Renal cortical epithelial cell (primary cell): ENCODE measurements at places on chromosomes 6 and 20. TPM values are rescaled to one million over a fixed set of nuclear protein-coding genes. Genes with fewer than 3 reads are reported as not detected.
A peak's percentile ranks its signal among the peaks of the same experiment; 100 is the strongest.

Gene EFCAB8
- 0.05 TPM in 1 of 2 replicates, not detected in the other for total RNA-seq

Gene RAMACL
- total RNA-seq = 0.35 and 0.75 TPM in 2 replicates

Gene LST1
- total RNA-seq = not detected in 2 replicates

Gene PNPLA1
- total RNA-seq = not detected in 2 replicates

DNA sequence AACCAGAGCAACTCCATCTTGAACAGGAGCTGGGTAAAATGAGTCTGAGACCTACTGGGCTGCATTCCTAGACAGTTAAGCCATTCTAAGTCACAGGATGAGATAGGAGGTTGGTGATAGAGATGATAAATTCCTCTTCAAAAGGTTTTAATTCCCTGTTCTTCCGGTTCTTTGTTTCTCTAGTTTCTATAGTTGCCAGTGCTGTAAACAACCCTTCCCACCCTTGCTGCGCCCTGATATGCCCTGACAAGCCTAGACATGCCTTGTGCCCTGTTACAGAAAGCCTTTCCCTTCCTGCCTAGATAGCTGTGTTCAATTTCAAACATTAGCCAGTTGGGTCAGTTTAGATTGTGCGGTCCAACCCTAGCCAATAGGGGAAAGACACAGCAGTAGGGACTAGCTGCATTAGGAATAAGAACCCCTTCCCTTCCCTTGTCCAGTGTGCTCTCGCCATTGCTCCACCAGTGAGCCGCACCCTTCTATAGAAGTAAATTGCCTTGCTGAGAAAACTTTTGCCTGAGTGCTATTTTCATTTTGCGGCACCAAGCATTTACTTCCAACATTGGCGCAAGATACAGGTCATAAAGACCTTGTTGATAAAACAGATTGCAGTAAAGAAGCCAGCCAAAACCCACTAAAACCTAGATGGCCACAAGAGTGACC, 52.5 kb upstream of the CCN2 start:
- DNase-seq = no peak

DNA sequence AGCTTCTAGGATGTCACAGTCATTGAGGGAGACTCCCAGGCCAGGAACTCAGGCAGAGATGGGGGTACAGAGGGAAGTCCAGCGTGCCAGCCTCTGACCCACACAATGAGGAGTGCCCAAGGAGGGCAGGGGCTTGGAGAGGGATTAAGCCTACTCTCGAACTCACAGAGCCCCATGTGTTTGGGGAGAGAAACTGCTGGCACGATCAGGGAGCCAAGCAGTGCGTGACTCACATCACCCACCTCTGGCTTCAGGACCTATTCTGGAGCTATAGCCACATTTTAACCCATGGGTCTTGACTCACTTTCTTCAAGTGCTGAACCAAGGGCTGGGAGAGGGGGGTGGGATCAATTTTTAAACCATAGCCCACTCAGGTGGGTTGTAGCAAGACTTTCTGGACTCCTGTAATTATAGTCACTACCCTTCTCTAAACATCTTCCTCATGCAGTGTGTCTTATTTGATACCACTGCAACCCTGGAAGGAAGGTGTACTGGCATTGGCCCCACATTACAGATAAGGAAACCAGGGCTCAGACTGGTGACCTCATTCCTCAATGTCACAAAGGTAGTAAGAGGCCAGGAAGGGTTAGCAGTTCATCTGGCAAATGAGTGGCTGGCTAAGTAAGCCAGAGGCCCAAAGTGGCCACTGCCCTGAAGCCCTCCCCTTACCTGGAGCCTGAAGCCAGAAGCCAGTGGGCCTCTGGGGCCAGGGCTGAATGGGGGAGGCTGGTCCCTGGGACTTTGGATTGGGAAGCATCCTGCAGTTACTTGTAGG, 12.0 kb downstream of the FOXP4 start:
- DNase-seq = no peak

DNA sequence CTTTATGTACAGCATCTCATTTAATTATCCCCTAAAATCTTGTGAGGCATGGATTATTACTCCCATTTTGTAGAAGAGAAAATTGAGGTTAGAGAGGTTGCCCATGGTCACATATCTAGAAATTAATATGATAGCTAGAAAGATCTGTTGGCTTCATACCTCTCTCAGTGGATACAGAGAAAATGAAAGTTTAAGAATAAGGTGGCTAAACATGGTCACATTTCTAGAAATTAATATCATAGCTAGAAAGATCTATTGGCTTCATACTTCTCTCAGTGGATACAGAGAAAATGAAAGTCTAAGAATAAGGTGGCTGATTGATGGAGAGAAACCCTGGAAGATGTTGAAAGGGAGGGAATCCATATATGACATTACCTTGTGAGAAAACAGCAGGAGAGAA, 260.7 kb upstream of the MAN1A1 start:
- no peak for DNase-seq

GRCh38 chr20:36847710-36848040, 28.3 kb upstream of the TLDC2 start:
- no peak for DNase-seq

GRCh38 chr6:77026341-77026740, 436.9 kb downstream of the HTR1B start:
- DNase-seq = no peak

DNA sequence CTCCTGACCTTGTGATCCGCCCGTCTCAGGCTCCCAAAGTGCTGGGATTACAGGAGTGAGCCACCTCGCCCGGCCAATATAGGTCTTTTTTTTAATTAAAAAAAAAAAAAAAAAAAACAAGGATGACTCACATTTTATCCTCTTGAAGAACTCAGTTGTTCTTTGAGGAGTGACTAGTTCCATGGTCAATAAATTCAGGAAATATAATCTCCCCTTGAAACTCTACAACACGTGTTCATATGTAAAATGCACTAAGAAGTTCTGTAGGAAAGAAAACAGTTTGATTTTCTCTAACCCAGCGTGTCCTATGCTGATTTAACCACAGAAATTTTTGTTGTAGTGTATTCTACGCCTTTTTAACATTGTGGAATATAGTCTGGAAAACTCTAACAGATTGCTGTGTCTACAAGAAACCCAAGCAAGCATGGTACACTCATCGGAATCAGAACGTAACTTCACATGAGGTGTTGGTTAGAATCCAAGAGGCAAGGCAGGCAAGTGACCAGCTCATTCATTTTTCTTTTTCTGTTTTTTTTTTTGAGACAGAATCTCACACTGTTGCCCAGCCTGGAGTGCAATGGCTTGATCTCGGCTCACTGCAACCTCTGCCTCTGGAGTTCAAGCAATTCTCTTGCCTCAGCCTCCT, 79.0 kb upstream of the ZNF217 start:
- DNase-seq = peak; percentile 90
